ENCODE measurements at places on chromosomes 6 and 20.

DNA sequence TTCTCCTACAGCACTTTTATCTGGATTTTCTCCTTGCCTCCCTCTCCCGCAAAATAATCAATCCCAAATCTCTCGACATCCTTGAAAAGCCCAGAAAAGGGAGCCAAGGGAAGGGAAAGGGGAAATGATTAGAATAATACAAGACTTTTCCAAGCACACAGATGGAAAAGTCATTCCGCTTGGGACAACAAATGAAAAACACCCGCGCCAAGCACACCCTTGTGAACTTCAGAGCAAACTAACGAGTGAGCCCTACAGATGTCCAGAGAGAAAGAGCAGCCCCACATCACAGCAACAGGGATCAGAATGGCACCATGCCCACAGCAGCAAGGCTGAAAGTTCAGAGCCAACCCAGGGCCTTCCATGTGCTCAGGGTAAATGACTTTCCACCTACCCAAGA, 49.6 kb downstream of the NINL start:
- DNase-seq = no peak

- DNase-seq = no peak
Observed at GRCh38 chr6:90691823-90692222, 105.0 kb upstream of the MAP3K7 start.

DNA sequence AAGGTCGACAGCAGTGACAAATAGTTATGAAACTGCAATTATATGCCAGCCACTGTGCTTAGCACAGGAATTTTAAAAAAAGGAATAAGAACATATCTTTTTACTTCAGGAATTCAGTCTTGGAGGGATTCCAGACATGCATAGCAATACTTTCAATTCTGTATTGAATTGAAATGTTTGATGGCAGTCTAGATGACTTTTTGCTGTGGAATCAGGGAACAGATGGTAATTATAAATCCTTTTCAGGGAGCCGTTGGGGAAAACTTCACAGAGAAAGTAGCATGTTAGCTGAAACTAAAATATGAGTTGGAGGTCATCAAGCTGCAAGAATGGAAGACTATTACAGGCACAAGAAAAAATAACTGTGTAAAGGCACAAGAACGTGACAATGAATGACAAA, 74.8 kb downstream of the IMPG1 start:
- DNase-seq = no peak

GRCh38 chr6:45663251-45664221, 285.8 kb upstream of the SUPT3H start:
- peak; percentile 36 for DNase-seq

GRCh38 chr6:111517965-111518364, 34.9 kb upstream of the REV3L start:
- no peak for DNase-seq

DNA sequence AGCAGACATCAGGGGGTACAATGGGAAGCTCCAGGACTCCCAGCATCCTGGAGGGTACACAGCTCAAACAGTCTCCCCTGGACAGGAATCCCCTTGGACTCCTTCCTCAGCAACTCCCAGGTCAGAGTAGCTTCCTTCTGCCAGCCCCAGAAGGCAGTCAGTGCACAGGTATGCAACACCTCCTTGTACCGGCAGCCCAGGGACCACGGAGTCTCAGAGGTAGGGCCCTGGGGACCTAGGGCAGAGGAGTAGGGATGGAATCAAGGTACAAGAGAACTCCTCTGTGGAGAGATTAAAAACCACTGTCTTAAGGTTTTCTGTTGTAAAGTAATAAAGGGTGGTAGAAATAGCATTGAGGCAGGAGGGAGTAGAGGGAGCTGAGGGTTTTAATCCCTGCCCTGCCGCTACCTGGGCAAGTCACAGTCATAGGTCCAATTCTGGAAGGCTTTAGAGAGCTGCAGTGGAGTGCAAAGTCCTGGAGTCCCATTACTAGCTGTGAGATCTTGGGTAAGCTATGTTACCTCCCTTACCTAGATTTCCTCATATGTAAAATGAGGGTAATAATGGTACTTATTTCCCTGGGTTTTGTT, 7.5 kb downstream of the TP53TG5 start:
- DNase-seq = no peak

DNA sequence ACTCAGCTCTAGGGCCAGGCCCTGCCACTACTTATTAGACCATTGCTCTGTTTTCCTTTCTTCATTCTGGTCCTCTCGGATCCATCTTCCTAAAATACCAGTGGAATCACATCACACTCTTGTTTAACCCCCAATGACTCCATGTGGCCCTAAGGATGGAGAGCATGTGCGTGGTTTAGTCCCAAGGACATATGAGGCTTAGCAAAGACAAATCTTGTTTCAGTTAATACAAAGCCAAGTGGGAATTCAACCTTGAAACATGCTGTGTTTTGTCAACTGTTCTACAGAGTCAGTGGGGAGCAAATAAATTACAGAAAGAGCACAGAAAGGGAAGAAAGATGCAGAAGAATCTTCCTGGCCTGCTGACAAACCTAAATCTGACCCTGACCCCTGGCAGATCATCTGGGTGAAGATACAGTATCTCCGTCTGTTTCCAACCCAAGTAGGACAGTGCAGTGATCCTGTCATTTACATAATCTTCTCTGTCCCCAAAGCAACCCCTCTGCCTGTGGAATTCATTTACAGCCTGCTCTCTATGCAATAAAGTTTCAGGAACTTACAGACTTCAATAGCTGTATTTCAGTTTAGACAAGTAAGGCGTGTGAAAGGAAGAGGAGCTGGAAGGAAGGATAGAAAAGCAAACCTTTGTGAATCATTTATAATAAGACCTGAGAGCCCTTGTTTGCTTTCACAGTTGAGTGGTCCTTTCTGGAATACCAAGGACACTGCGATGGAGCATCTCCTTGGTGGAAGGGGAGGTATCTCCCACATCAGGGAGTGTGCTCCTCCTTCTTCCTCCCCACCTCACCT, 144.0 kb downstream of the THBS2 start:
- no peak for DNase-seq

- DNase-seq = no peak
Observed at GRCh38 chr20:14568225-14568624, 230.8 kb upstream of the FLRT3 start.

DNA sequence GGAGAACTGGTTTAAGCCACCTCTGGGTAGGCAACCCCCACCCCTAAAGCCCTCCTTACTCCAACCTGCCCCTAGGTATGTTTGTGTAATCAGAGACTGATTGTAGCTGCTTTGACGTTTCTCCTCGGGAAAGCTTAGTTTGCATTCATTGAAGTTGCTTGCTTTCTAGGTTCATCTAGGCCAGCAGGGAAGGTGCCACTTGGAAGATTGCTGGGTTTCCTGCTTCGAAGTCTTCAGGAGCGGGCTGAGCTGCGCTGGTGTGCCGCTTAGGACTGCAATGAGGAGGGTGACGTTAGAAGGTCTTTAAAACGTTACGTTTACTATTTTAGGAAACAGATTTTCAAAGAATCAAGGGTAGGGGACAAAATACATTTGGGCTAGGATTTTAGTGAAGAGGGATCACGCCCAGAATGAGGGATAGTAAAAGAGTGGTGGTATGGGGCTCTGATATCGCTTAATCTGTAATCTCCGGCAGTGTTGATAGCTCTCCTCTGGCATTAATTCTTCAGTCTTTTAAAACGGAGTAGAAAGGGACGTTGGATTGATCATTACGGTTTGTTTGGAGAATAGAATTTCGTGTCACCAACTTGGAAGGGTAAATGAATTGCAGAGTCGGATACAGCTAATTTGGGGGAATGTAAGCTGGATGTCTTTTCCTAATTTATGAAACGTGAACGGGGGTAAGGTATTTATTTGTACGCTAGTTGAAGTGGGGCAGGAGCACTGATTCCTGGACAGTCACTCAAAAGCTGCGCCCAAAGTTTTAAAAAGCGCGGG, 92.6 kb upstream of the PRDM1 start:
- DNase-seq = no peak

DNA sequence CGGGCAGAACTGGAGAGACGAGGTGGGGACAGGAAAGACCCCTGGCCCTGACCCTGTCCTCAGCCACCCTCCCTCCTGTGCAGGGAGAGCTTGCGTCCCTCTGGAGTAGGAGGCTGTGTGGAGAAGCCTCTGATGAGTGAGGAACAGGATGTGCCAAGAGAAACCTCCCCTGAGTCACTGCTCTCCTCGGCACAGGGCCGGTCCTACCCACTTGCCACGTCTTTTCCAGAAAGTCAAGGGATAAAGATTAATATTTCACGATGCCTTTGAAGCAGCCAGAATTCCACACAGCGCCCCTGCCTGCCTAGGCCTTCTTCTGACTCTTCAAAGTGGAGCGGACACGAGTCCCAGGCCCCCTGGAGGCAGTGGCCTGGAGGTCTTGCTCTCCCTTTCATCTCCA, 34.9 kb upstream of the THBS2 start:
- DNase-seq = peak; percentile 60

DNA sequence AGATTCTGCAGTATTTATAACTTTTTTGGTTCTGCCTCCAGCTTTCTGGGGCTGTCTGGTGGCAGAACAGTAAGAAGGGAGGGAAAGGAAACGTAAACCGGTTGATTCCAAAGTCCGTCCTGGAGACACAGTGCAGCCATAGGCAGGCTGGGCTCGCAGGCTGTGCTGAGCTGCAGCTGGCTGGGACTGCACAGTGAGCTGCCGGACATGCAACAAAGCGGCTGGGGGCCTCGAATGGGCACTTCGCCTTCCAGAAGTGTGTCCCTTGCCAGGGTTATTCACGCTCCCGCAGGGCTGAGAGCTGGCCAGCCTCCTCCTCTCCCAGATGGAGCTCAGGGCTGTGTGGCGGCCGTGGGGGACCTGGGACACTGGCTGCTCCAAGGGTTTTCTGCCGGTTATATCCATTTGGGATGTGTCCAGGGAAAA, 78.1 kb upstream of the CD93 start:
- DNase-seq = no peak

DNA sequence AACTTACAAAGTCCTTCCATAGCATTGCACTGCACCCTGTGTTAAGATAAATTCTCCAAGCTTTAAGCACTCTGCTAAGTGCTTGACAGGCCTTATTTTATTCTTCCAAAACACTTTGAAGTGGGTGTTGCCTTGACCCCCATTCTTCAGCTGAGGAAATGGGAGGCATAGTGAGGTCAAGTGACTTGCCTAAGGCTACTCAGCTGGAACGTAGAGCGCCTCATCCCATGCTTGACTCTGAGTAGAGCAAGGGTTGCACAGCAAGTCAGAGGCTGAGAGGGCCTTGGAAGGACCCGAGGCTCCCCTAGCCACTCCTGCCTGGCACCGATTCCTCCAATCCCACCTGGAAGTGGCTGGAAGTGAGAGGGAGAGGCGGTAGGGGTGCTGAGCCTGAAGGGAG, 19.6 kb upstream of the CSNK2A1 start:
- no peak for DNase-seq

- no peak for DNase-seq
Observed at GRCh38 chr6:52872031-52872430, 31.4 kb upstream of the GSTA5 start.

- no peak for DNase-seq
Observed at GRCh38 chr6:93581371-93581770, 162.0 kb upstream of the EPHA7 start.

DNA sequence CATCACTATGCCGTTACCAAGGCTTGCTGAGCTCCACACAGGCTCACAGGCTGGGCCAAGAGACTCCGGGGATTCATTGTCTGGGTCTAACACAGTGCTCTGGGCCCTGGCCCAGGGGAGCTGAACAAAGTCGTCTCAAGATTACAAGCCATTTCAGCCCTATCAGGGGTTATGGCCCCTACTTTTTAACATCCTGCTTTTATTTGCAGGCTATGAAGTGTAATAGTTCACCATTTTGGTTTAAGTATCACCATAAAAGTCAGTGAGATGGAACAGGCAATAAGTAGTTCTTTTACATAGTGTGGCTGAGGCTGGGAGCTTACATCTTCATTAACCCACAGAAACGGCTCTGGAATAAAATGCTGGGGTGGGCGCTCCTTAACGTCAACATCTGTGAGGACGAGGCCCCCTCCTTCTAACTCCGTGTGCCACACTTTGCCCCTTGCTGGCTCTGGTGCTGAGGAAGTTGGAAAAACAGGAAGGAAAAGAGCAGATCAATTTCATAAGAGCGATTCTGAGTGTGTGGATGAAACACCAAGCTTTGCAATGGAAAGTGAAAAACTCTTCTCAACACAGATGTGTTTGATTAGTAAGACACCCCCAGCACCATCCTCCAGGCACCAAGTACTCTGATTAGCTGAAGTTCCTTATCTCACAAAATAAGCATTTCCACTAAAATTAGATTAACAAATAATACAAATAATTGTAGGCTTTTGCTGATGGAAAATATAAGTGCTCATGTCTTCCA, 447.3 kb downstream of the MAFB start:
- no peak for DNase-seq

DNA sequence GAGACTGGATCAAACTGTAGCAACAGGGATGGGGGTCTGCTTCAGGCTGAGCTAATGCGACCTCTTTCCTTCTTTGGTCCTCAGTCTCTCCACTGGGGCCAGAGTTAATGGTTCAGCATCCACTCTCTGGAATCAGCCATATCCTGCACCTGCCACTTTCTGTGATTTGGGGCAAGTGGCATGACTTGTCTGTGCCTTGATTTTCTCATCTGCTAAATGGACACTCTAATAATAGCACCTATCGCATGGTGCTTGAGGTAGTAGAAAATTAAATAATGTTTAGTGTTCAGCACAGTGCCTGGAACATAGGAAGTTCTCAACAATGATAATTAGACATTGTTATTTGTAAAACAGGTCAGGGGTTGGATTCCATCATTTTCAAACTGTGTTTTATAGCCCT, 6.3 kb downstream of the XKR7 start:
- no peak for DNase-seq

- DNase-seq = no peak
Observed at GRCh38 chr6:22569281-22570184, at the start of gene HDGFL1. Gene HDGFL1, plus strand, starts transcription at chr6:22569566. Its CDS starts 10 bp downstream, at chr6:22569576.

DNA sequence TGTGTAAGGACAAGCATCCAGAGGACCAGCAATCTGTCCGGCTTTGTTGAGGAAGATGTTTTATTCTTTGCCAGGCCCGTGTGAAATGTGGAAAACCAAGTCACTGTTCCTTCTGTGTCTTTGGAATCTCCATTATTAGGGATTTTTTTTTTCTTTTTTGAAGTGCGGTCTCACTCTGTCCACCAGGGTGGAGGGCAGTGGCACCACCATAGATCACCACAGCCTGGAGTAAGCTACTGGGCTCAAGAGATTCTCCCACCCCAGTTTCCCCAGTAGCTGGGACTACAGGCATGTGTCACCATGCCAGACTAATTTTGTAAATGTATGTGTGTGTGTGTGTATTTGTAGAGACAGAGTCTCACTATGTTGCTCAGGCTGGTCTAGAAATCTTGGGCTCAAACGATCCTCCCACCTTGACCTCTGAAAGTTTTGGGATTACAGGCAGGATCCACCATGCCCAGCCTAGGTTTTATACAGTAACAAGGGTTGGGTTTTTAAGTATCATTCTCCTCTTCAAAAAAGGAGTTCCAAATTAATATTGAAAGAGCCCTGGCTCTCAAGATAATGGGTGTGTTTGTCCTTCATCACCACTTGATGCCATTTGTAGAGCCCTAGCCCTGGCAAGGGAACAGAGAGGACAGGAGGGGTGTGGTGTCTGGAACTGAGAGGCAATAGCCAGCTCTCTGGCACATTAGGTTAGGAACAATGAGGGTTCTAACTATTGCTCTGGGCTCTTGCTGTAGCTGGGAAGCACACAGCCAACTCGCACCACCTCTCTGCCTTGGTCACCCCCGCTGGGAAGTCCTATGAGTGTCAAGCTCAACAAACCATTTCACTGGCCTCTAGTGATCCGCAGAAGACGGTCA, 3.1 kb downstream of the LAMP5 start:
- DNase-seq = no peak
